ENCODE measurements at places on chromosomes 6 and 20.

DNA sequence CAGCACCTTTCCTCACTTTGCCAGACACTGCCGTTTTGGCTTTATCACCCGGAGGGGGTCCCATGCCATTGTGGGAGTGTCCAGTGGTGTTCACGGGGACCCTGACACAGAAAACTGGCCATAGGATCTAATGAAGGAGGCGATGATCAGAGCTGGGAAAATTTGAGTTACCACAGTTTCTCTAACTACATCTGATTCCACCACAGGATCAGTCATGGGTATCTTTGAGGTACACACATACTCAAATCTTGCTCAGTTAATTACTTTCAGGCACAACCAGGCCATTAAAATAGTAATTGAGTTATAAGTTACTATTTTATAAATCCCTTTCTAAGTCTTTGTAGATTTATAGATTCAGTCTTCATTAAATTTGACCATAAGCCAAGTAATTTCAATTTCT lies 215.1 kb downstream of the PRL start:
- no peak for DNase-seq

GRCh38 chr20:48866936-48867335 lies 39.1 kb upstream of the PREX1 start:
- no peak for DNase-seq

DNA sequence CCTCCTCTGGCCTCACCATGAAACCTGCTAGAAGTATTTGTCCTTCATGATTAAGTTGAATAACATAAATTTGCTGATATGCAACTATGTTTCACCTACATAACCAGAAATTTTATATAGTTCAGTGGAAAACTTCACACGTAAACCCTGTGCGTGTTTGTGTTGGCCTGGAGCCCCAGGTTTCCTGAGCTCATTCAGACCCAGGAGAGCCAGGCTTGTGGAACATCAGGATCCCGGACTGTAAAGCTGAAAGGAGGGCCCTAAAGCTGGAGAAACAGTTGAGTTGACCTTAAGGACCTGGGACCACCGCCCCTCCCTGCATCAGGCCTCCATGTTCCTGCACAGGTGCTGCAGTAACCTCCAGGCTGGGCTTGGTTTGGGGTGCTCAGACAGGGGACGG lies 3.1 kb upstream of the SPATS1 start:
- DNase-seq, result no peak

- no peak for DNase-seq
Observed at GRCh38 chr20:18259730-18260129, 28.6 kb upstream of the ZNF133 start.

- no peak for DNase-seq
Observed at GRCh38 chr6:161477876-161478425, 204.1 kb upstream of the AGPAT4 start.

DNA sequence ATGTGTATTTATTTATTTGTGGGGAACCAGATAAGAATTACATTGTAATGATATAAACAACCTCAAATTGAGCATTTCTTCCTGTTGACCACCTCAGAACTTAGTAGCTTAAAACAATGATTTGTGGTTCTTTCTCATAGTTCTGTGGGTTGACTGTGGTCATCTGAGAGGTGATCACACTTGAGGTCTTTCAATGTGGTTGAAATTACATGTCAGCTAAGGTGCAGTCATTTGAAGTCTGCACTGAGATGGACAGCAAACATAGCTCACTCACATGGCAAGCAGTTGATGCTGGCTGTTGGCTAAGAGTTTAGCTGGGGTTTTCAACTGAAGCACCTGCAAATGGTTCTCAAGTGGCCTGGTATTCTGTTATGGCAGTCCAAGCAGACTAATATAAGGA lies 436.7 kb upstream of the MAP3K7 start:
- DNase-seq, result no peak

GRCh38 chr6:124984668-124985338 lies 22.6 kb downstream of the RNF217 start:
- no peak for DNase-seq

- no peak for DNase-seq
Observed at GRCh38 chr20:41178495-41178894, 41.2 kb downstream of the PLCG1 start.

GRCh38 chr6:132961122-132961521 lies 146.8 kb downstream of the RPS12 start:
- no peak for DNase-seq

- DNase-seq, result no peak
Observed at GRCh38 chr20:62371588-62372041, 4.5 kb upstream of the LAMA5 start.

DNA sequence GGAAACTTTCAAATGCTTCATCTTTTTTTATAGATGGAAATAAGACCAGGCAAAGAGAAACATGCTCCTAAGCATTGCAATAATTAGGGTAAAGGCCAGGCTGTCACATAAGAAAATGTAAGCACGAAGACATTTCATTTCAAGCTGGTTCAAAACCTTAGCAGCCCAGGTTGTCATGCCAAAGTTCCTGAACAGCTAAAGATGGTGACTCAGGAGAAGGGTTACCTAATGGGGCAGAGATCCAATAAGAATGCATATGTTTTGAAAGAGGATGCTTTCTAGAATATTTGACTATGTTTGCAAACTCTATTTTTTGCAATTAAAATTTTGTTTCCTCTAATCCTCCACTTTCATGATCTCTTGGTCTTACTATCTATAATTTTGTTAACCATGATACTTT lies 65.6 kb upstream of the PHACTR2 start:
- DNase-seq, result no peak

- no peak for DNase-seq
Observed at GRCh38 chr6:24851086-24851485, 52.4 kb upstream of the ARMH2 start.

- DNase-seq, result no peak
Observed at GRCh38 chr20:12849225-12849910, 159.4 kb upstream of the SPTLC3 start.
